Stimulated activated CD4-positive, alpha-beta T cell treated with anti-CD3 and anti-CD28 coated beads, TNF-alpha, amount 100 ng/mL, for 48 hours (primary cell): ENCODE measurements at places on chromosomes 13 and 19.

GRCh38 chr19:12868540-12869112 is 12.6 kb downstream of the DNASE2 start:
- no peak for DNase-seq

DNA sequence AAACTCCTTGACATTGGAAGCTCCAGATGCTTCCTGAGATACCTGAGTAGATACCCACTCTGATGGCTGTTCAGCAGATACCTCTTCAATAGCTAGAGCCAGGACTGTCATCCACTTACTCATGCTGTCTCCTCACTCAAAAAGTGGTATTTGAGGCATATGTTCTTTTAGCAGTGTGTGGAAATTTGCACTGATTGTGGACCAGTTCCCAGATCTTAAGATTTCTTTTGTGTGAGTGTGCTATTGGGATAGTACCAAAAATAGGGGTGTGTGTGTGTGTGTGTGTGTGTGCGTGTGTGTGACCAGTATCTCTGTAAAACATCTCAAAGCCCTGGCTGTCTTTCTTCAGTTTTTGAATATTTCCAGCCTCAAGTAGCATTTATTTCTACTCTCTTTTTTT is 108.3 kb downstream of the SLITRK5 start:
- no peak for DNase-seq

DNA sequence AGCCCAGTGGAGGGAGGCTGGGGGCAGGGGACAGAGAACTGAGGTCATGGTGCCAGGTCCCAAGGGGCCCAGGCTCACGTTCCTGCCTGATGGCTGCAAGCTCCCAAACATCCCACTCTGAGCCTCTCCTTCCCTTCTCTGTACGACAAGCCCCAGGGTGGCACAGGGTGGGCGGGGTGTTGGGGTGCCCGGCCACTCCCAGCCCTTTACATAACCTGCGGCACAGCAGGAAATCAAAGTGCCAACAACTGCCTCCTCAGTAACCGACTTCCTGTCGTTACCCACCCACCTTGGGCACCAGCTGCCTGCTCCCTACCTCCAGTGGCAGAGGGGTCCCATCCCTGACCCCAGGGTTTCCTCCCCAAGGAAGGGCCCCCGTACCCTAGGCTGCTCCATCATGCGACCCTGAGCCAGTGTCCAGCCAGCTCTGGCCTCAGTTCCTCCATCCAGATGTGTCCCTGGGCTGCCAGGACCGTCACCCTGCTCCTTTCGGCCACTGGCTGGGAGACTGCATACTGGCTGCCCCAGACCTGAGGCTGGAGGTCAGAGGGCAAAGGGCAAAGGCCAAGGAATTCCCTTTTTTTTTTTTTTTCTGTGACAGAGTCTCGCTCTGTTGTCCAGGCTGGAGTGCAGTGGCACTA is 27.7 kb upstream of the NFIC start:
- DNase-seq, result no peak

- DNase-seq, result no peak
Observed at GRCh38 chr13:94702181-94703041, 9.9 kb downstream of the SOX21 start.

DNA sequence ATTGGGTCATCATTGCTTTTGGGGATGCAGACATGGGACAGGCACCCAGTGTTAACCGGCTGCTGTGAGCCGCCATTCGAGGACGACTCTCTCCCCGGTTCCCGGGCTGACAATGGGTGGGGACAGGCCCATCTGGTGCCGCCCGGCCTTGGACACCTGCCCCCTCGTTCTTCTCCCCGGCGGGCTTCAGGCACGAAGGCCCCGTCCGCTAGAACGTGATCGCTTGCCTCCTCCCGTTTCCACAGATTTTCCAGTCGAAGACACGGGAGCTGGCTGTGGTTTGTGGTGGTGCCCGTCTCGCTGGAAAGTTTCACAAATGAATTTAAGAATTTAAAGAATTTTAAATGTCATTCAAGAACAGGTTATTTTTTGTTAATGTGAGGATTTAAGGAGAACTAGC is 2.0 kb downstream of the PALM start:
- no peak for DNase-seq

DNA sequence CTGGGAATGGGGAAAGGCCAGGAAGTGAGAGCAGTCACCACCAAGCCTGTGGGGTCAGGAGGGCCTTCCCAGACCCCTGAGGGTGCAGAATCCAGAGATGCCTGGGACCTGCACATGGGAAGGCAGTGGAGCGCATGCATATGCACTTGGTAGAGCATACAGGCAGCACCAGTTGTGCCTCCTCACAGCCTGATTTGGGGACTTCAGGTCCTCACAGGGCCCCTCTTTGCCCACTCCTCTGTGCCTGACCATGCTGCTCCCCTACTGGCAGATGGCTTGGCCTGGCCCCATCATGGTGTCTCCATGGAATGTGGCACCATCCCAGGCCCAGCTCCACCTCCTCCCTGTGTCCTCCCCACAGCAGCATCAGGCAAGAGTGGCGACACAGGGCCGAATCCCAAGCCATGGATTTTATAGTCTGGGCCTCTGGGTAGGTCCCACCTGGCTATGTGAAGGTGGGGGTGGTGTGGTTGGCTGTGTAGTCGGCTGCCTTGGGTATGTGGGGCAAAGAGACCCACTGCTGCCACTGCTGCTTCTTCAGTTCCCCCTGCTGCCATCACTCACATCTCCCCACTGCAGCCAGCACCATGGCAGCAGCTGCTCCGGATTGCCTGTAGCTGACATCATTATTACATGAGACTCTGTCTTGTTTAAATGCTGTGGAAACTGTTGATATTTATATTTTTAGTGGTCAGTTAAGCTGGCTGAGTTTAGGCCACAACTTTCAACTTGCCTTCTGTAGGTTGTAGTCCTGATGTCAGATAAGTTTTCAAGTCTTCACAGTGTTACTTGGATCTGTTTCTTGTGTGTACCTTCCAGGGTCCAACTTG is 247.0 kb downstream of the GPC6 start:
- DNase-seq, result no peak

DNA sequence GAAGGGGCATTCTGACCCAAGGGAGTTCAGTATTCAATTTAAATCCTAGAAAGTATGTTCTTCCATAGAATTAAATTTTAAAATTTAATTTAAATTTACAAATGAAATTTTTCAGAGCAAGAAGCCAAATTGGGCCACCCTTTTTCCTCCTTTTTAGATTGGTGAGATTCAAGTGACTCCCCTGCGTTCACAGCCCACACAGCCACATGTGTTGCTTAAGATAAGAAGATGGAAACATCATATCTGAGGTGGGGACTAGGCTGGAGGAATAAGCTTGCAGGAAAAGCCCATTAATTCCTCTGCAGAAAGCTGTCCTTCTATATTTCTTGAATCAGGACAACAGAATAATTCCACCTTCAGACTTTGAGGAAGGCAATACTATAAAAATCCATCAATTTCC is 392.7 kb upstream of the ZNF507 start:
- no peak for DNase-seq

DNA sequence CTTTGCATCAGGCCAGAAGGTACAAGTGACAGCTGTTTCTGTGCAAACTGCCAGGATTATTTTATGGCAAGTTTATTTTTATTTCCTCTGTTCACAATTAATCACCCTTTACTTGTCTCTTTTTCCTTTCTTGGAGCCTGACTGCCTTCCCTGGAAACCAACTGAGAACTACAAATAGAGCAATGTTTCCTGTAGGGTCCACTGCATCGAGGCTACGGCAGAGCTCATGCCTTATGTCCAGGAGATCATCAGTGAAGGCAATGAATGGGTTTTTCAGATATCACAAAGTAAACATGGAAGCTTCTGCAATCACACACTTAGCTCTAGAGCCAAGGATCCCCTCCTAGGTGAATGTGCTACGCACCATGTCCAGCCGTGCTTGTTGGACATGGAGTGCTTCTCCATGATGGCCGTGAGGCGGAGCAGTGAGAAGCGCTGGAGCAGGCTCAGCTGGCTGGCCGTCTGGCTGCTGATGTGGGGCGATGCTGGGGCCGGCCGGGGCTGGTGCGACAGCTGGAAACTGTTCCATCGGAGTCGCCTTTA is 110.9 kb downstream of the KL start:
- no peak for DNase-seq

GRCh38 chr19:18252370-18252717 is 21.9 kb downstream of the IQCN start:
- no peak for DNase-seq

GRCh38 chr19:18802354-18802753 is 11.2 kb upstream of the COMP start:
- DNase-seq, result no peak

- no peak for DNase-seq
Observed at GRCh38 chr13:20149762-20150161, 11.1 kb downstream of the GJA3 start.

DNA sequence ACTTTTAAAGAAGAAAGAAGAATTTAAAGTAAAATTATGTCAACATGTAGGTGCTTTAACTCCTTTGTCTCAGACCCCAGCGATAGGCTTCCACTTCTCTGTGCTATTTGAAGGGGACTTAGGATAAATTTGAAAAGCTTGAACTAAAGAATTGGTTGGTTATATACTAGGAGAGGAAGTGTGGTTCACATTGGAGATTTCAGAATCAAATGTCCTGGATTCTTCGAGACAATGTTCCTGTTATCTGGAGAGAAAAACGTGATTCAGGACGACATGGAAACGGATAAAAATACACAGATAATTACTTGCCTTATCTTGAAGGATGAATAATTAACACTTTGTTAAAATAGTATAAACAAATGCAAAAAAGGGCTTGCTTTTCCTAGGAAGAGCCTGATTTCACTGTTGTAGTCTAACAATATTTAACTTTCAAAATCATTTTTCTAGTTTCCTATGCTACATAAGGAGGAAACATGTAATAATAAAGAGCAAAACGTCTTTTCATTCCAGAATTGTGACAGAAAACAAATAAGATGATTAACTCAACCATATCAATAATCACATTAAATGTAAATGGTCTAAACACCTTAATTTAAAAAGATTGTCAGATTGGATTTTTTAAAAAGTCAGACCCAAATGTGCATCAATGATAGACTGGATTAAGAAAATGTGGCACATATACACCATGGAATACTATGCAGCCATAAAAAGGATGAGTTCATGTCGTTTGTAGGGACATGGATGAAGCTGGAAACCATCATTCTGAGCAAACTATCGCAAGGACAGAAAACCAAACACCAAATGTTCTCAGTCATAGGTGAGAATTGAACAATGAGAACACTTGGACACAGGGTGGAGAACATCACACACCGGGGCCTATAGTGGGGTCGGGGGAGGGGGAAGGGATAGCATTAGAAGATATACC is 724 bp upstream of the ZNF780A start:
- DNase-seq, result no peak

DNA sequence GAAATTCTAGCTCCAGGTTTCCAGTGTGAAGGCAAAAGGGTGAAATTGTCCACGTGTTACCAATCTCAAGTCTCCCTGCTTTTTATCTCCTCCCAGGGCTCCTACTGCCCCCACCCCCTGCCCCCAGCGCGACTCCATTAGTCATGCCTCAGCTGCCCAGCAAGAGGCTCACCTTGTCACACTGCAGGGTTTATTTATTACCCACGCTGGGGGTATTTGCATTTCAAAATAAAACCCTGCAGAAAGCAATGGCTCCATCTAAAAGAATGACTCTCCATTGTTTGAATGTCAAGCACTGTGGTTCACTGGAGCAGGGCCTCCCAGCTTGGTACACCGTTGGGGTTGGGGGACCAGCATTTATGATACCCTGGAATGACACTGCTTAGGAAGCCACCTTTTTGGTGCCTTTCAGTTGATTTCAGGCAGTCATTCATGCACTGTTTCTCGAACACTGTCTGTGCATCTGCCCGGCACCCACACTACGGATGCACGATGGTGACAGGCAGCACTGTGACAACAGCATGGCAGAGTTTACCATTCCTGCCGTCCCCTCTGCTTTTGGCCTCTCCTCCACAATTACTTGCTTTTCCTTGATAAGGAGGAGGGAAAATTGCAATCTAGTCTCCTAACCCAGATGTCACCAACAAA is 9.9 kb upstream of the POP4 start:
- no peak for DNase-seq

DNA sequence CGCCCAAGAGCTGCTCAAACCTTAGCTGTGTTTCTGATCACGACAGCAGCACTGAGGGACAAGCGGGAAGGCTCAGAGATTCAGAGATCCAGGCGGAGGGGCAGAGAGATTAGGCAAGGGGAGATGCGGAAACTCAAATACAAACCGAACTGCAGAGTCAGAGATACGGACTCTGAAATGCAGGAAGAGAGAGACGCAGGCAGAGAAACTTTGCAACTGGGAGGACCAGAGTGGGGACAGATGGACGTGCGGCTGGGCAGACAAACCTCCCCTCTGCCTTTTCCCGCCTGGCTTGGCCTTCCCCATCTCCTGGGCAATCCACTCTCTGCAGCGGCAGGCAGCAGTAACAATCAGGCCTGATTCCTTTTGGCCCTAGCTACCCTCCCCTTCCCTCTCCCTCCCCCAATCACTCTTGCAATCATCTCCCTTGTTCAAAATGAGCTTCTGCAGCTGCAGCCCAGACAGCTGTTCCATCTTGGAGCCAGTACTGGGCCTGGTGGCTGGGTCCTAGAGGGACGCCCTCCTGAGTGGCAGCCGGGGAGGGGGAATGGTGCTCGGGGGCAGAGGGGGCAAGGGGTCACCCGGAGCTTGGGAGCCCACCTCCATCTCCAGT is 29.7 kb downstream of the OLFM2 start:
- no peak for DNase-seq

DNA sequence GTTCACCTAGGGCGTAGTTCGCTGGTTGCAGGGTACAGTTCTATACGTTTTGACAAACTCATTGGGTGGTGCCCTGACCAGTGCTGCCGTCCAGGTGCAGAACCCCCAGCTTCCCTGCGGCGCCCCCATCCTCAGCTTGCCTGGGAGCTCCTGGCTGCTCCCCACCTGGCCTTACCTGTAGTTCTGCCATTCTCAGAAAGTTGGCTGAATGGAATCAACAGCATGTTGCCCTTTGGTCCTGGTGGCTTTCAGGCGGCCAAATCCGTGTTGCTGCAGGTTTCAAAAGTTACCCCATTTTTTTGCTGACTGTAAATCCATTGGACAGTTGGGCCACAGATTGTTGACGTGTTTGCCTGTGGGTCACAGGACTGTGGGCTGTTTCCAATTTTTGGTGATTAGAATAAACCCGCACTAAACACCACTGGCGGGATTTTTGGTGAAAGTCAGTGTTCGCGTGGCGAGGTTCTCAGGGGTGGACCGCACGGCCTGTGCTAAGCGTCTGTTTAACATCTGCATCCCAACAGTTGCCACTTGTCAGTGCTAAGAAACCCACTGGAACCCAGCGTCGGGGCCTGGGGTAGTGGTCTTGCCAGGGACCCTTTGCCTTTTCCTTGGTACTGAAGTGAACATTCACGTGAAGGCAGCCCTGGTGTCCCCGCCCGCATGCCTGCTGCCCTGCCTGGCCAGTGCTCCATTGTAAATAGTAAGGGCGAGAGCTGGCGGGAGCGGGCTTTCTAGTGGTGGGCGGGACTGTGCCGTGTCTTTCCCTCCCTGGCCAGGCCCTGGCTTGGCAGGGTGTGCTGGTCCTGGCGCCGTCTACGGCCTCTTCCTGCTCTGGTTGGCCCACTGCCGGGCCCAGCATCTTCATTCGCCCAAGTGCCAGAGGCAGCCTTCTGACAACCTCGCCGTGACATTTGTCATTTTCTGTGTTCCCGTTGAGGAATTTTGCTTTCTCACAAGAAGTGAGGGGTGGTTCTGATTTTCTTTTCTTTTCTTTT is 3.3 kb downstream of the DOT1L start:
- no peak for DNase-seq

GRCh38 chr19:38676023-38676877 is 28.8 kb downstream of the ACTN4 start:
- no peak for DNase-seq

GRCh38 chr19:925087-925525 is 729 bp upstream of the ARID3A start:
- no peak for DNase-seq

GRCh38 chr19:10027158-10027997 is 14.1 kb downstream of the RDH8 start:
- DNase-seq, result peak; percentile 82
